ENCODE measurements at places on chromosomes 7 and 10.

- peaks cover 15% of the 10 kb centered on the region for H3K27me3 ChIP-seq
- H3K4me1 ChIP-seq: peaks cover 35% of the 10 kb centered on the region
- H3K4me3 ChIP-seq: no peak overlapping the region
These were observed 19.4 kb upstream of the SH3PXD2A start for GRCh38 chr10:103874730-103875129.

- H3K27ac ChIP-seq: no peak overlapping the region
- no peak overlapping the region for H3K4me3 ChIP-seq
- H3K4me1 ChIP-seq: no peaks in the 10 kb centered on the region
- no peaks in the 10 kb centered on the region for H3K36me3 ChIP-seq
- no peak for DNase-seq
- peaks cover 3% of the 10 kb centered on the region for H3K27me3 ChIP-seq
These were observed 61.5 kb upstream of the ELMO1 start for GRCh38 chr7:37510043-37510634.

- H3K4me1 ChIP-seq: peaks cover 47% of the 10 kb centered on the region
- H3K4me3 ChIP-seq: no peak overlapping the region
- H3K36me3 ChIP-seq: no peaks in the 10 kb centered on the region
- H3K27me3 ChIP-seq: no peaks in the 10 kb centered on the region
These were observed 198.8 kb downstream of the CDCA7L start for GRCh38 chr7:21746949-21747348.

- no peaks in the 10 kb centered on the region for H3K27me3 ChIP-seq
- H3K4me3 ChIP-seq: no peak overlapping the region
- peaks cover 12% of the 10 kb centered on the region for H3K36me3 ChIP-seq
- H3K4me1 ChIP-seq: no peaks in the 10 kb centered on the region
- no peak overlapping the region for H3K27ac ChIP-seq
- DNase-seq: no peak
These were observed 76.5 kb downstream of the INSYN2A start for GRCh38 chr10:127119936-127120335.

DNA sequence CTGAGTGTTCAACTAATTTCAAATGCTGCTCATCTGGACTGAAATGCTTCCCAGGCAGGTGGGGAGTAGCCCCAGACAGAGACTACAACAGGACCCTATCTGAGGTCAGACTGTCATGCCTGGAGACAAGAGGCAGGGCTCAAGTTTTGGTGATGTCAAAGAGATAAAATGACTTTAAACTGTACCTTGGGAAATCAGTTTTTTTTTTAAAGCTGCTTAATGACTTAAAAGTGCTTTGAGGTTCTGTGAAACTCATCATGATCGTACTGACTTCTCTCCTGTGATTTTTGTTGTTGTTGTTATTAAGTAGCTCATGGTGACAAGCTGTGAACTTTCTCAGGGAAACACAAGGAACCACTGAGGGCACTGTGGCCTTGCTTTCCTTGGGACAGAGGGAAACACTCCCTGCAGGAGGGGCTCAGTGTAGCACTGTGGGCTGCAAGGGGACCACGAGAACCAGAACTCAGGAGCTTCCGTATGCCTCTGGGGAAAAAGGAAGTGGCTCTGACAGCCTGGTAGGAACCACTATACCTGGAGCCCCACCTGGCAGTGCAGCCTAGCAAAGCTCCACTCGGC is 9.5 kb downstream of the HIPK2 start:
- H3K27me3 ChIP-seq: no peaks in the 10 kb centered on the region
- no peak overlapping the region for H3K4me3 ChIP-seq
- no peak for DNase-seq
- H3K36me3 ChIP-seq: peaks cover 31% of the 10 kb centered on the region
- H3K4me1 ChIP-seq: peaks cover 53% of the 10 kb centered on the region

- no peak for DNase-seq
- no peaks in the 10 kb centered on the region for H3K4me1 ChIP-seq
- H3K27ac ChIP-seq: no peak overlapping the region
- no peak overlapping the region for H3K4me3 ChIP-seq
These were observed 3.5 kb downstream of the EGFR start for GRCh38 chr7:55022002-55022985.

- no peak overlapping the region for H3K4me3 ChIP-seq
- H3K4me1 ChIP-seq: peaks cover 10% of the 10 kb centered on the region
- H3K27ac ChIP-seq: no peak overlapping the region
- no peaks in the 10 kb centered on the region for H3K27me3 ChIP-seq
These were observed 468.0 kb upstream of the FZD8 start for GRCh38 chr10:36110097-36110496.

DNA sequence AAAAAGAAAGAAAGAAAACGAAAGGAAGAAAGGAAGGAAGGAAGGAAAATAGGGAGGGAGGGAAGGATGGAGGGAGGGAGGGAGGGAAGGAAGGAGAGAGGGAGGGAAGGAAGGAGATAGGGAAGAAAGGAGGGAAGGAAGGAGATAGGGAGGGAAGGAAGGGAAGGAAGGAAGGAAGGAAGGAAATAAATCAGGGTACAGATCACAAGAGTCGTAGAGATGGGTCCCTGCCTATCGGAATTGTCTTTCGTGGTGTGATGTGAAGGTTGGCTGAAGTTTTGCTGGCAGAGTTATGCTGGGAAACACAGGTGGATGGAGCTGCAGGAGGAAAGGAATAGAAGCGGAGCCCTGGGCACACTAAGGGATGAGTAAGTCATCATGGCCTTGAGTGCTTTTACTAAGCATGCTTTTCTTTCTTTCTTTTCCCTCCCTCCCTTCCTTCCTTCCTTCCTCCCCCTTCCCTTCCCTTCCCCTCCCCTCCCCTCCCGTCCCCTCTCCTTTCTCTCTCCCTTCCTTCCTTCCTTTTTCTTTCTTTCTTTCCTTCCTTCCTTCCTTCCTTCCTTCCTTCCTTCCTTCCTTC is 11.9 kb upstream of the TPST1 start:
- DNase-seq: no peak
- no peak overlapping the region for H3K27ac ChIP-seq
- H3K4me3 ChIP-seq: no peak overlapping the region
- H3K27me3 ChIP-seq: peaks cover 25% of the 10 kb centered on the region
- H3K4me1 ChIP-seq: peaks cover 2% of the 10 kb centered on the region

DNA sequence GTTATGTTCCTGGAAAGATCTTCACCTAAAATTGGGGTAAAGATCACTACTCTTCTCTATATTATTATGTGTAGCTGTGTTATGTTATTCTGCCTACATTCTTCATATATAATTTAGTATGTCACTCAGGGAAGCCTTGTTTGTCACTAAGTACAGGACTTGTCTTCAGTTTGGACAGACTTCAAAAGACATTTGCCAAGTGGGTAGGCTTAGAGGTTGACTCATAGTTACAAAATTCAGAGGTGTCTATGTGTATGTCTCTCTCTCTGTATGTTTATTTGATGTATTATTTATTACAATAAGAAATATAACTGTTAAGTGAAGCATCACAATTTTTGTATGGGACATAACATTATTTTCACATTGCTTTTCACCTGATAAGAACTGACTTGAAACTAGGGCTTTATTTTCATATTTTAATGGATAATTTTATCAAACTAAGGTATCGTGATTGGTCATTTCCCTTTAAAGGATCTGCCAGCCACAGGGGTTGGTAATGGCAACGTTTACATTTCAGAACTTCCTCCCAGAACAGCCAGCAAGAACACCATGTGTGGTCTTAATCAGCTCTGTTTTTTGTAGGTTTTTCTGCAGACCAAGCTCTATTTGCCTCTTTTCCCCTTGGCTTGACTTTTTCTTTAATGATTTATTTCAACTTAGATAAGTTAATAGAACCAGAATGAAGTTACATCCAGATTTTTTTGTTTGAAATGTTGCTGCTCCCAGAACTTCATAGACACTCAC is 262.1 kb upstream of the CACNA2D1 start:
- no peak overlapping the region for H3K4me3 ChIP-seq
- peaks cover 3% of the 10 kb centered on the region for H3K27me3 ChIP-seq
- H3K4me1 ChIP-seq: no peaks in the 10 kb centered on the region
- H3K27ac ChIP-seq: no peak overlapping the region

GRCh38 chr10:43365001-43365400 is 6.4 kb upstream of the FXYD4 start:
- no peak for DNase-seq
- no peaks in the 10 kb centered on the region for H3K36me3 ChIP-seq
- peaks cover 21% of the 10 kb centered on the region for H3K4me1 ChIP-seq
- H3K4me3 ChIP-seq: no peak overlapping the region
- no peak overlapping the region for H3K27ac ChIP-seq

GRCh38 chr10:63866747-63867140 is 345.5 kb downstream of the REEP3 start:
- peaks cover 28% of the 10 kb centered on the region for H3K27me3 ChIP-seq
- no peak overlapping the region for H3K4me3 ChIP-seq
- peak; percentile 5 for DNase-seq
- no peak overlapping the region for H3K27ac ChIP-seq
- H3K36me3 ChIP-seq: no peaks in the 10 kb centered on the region

- peaks cover 28% of the 10 kb centered on the region for H3K4me1 ChIP-seq
- H3K36me3 ChIP-seq: peaks cover 47% of the 10 kb centered on the region
- no peak overlapping the region for H3K4me3 ChIP-seq
- H3K27me3 ChIP-seq: no peaks in the 10 kb centered on the region
- H3K27ac ChIP-seq: no peak overlapping the region
These were observed 17.2 kb downstream of the SGPL1 start for GRCh38 chr10:70832852-70833528.

- no peak overlapping the region for H3K27ac ChIP-seq
- no peak for DNase-seq
- no peaks in the 10 kb centered on the region for H3K27me3 ChIP-seq
- no peak overlapping the region for H3K4me3 ChIP-seq
These were observed 530.8 kb downstream of the CNTNAP2 start for GRCh38 chr7:146647445-146647844.

DNA sequence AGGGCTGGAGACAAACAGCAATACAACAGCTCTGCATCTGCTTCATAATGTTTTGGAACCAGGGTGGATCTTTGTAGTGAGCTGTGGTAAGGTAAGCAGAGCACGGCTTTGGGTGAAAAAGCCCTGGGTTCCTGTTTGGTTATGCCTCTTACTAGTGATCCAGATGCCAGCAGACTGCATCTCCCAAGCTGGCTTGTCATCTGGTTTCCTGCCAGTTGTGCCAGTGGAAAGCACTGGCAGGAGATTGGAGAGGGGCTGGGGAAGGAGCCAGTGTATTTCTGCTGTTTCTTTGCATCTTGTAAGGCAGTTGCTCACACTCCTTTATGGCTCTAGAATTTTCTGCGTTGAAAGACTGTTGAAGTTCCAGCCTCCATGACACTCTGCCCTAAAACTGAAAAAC is 137.6 kb downstream of the TSPAN12 start:
- H3K4me3 ChIP-seq: no peak overlapping the region
- H3K36me3 ChIP-seq: no peaks in the 10 kb centered on the region
- no peaks in the 10 kb centered on the region for H3K27me3 ChIP-seq
- H3K4me1 ChIP-seq: peaks cover 19% of the 10 kb centered on the region
- H3K27ac ChIP-seq: no peak overlapping the region

- no peak for DNase-seq
- H3K4me3 ChIP-seq: no peak overlapping the region
- H3K27ac ChIP-seq: no peak overlapping the region
These were observed 2.2 kb downstream of the GUSB start for GRCh38 chr7:65979583-65980477.

GRCh38 chr10:72379062-72379461 is 24.3 kb upstream of the DNAJB12 start:
- H3K4me1 ChIP-seq: peaks cover 5% of the 10 kb centered on the region
- H3K27ac ChIP-seq: peak overlapping the region; percentile 14
- H3K36me3 ChIP-seq: peaks cover 22% of the 10 kb centered on the region
- DNase-seq: no peak

DNA sequence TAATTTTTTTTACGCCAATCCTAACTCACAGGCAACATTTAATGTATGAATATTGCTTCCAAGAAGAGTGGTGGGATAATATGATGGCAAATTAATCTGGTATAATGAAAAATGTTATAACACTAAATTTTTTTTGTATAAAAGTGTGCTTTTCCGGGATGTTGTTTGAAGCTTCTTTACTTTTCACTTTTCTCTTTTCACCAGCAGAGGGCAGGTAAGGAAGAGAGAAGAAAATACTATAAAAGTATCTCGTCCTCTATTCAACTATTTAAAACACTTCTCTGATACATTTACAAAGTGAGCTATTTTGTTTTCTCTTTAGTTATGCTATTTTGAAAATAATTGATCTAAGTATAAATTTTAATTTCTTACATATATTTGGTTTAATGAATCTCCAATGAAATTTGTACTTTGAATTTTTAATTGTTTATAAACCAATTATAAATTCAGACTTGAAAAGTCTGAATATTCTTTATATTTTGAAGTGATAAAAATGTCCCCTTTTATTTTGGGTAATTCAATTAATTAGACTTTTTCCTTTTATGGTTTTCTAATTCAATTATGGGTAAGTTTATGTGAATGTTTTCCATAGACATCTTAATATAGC is 20.7 kb upstream of the CFTR start:
- peaks cover 4% of the 10 kb centered on the region for H3K27me3 ChIP-seq
- no peak overlapping the region for H3K27ac ChIP-seq
- H3K4me3 ChIP-seq: no peak overlapping the region
- no peaks in the 10 kb centered on the region for H3K4me1 ChIP-seq
- no peak for DNase-seq

DNA sequence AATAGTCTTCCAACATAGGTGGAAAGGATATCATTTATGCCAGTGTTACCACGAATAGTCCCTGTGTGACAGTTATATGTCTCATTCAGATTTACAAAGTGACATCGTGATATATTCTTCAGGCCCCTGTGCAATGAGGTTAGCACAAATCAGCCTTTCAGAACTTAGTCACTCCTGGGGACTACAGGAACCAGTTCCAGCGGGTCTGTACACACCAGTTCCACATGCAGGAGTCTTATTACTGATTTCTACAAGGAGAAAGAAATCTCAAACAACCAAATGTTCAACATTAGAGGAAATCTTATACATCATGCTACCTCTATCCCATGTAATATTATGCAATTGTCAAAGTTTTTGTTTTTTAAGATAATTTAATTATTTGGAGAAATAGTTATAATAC is 4.4 kb upstream of the WDR91 start:
- no peak overlapping the region for H3K27ac ChIP-seq
- H3K27me3 ChIP-seq: no peaks in the 10 kb centered on the region

DNA sequence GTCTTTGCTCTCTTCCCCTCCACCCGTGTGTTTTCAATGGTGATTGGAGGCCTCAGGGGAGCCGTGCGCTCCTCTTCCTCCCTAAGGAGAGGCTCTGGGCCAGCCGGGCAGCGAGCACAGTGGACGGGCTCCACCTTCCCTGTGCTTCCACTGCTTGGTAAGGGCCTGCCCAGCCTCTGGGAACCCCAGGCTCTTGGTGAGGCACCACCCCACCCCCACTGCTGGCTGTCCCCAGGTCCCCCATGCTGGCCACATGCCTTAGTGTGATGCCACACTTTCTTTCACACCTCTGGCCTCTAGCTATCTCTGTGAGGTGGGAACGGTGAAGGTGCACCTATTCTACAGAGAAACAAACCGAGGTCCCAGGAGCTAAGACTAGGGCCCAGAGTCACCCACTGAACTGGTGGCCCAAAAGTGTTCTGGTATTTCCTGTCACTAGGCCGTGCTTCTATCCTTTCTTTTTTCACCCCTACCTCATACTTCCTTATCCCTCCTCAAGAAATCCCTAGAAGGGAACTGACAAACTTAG is 53.3 kb downstream of the UNC5B start:
- H3K36me3 ChIP-seq: no peaks in the 10 kb centered on the region
- H3K4me1 ChIP-seq: peaks cover 90% of the 10 kb centered on the region
- DNase-seq: no peak
- H3K27ac ChIP-seq: no peak overlapping the region
- H3K4me3 ChIP-seq: no peak overlapping the region

Measured in nephron progenitor cell (in vitro differentiated cells).